Substantia nigra (tissue), 51 donors: ENCODE measurements at places on chromosomes 7 and 10.

GRCh38 chr7:45623740-45624391 is 49.7 kb downstream of the ADCY1 start:
- no peak for DNase-seq

GRCh38 chr7:127413962-127414361 is 21.5 kb upstream of the ZNF800 start:
- no peak for DNase-seq

GRCh38 chr10:107915215-107915610 is 750.7 kb upstream of the SORCS1 start:
- no peak for DNase-seq

DNA sequence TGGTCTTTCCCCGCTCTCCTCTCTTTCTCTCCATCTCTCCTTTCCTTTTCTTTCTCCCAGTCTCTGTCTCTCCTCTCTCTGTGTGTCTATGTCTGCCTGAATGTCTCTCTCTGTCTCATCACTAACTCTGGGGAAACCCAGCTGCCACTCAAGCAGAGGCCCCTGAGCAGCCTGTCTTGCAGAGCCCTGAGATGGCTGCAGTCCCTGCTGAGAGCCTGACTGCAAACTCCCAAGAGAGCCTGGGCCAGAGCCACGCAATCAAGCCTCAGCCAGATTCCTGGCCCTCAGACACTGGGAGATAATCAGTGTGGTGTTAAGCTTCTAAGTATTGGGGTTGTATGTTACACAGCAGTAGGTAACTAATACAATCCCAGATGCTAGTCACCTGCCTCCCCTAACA is 91.5 kb downstream of the PAXIP1 start:
- no peak for DNase-seq

DNA sequence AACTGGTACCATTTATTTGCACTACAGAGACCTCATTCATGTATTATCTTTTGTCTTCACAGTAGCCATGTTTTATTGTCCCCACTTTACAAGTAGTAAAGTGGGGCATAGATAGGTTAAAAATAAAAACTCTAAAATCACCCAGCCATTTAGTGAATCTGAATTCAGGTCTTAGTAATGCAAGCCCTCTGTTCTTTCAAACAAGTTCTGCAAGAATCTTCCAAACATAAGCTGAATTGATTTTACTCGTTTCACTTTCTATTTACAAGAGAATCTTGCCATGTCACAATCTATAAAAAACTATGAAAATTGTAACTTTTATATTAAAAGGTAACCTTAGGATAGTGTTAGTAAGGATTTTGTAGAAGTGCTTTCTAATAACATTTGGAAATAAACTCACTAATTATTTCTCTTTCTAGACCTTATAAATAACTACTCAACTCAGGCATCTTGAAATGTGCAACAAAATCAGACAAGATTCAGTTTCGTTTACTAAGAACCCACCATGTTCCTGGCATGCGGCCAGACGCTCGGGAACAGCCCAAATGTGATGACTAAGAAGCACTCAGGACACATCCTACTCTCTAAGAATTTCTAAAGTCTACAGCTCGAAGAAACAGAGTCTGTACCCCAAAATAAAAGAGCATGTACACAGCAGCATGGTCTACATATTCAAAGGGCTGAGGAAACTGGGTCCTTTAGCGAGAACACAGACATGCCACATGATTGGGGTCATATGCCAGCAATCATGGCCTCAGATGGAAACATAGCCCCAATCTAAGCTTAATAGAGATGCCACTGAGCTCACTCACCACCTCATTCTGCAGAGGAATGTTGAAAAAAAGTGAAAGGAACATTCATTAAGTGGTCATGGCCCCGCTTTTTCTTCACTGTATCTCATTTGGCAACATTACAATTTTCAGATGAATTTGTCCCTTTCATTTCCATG is 167.6 kb downstream of the AMPH start:
- no peak for DNase-seq

DNA sequence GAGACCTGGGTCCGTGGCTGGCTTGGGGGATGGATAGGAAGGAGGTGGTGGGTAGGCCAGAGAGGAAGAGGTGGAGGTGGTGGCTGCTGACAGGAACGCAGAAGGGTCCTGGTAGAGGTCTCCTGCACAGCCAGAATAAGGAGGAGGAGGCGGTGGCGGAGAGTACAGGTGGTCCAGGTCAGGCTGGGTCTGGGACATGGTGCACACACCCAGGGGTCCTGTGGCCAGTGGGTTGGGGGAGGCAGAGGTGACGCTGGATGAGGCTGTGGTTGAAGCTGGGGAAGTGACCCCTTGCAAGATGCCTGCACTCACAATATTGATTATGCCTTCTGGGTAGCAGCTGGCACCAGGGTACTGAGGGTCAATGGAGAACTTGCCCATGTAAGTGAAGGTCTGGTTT is 2.2 kb downstream of the EGR2 start:
- no peak for DNase-seq

DNA sequence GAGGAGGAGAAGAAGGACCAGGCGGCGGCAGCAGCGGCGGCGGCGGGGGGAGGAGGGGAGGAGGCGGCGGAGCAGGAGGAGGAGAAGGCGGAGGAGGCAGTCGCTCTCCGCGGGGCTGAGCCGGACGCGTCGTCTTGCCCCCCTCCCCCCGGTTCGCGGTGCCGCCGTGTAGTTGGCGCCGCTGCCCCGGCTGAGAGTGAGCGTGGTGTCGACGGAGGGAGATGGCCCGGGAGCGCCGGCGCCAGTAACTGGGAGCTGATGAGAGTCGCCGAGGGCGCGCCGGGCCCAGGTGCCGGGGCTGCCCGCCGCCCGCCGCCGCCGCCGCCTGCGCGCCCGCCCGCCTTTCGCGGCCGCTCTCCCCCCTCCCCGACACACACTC is 257 bp downstream of the WAC start:
- DNase-seq = no peak

DNA sequence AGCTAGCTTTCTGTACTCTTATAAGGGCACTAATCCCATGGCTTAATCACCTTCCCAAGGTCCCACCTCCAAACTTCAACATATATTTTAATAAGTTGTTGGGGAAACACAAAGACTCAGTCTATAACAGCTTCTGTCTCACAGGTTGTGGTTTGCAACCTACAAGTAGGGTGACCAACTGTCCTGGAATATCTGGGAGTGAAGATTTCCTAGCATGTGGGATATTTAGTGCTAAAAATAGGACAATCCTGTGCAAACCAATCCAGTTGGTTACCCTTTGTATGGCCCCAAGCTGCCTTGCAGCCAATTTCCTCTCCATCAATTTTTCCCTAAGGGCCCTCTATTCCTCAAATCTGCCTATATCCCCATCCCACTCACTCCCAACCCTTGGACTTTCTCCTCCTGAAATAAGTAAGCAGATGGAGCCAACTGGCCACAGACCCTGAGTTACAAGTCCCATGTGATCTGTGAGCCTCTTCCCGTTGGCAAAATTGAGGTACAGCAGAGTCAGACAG is 82.3 kb downstream of the FAM13C start:
- DNase-seq = no peak

GRCh38 chr10:11161096-11161495 is 143.4 kb downstream of the CELF2 start:
- no peak for DNase-seq

- DNase-seq = no peak
Observed at GRCh38 chr10:126157189-126157588, 231.1 kb downstream of the ADAM12 start.

DNA sequence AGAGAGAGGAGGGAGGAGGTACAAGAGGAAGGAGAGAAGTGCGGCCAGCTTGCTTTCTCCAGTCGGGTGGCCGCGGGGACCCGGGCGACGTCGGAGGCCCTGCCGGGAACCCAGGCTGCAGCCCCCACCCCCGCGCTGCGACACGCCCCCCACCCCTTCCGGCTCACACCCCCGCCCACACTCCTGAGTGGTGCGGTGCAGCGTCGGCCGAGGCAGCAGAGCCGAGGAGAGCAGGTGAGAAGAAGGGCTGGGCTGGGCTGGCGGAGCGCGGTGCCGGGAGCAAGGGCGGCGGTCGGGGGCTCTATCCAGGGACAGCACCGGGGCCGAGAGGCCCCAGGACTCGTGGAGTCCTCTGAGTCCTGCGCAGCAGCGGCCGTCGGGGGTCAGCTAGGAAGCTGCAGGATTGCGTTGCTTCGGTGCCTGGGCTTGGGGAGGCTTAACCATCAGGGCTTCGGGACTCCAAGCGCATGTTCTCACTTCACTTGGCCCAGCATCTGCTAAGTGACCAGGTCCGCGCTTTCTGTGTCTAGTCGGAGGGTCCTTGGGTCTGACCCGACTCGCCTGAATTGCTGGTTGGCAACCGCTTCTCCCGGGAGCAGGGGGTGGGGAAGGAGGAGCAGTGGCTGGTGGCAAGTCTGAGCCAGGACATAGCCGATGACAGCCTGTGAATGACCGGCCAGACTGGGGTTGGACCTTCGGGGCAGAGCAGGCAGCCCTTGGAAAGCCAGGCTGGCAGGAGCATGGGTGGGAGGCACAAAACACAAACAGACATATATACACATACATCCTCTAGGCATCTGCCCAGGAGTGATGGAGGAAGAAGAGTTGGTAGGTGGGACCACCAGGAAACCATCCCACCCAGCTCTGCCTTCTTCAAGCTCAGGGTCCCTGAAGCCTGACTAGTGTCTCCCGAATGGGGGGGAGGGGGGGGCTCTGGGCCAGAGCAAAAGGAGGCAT is 683 bp downstream of the CHAT start:
- DNase-seq = no peak

DNA sequence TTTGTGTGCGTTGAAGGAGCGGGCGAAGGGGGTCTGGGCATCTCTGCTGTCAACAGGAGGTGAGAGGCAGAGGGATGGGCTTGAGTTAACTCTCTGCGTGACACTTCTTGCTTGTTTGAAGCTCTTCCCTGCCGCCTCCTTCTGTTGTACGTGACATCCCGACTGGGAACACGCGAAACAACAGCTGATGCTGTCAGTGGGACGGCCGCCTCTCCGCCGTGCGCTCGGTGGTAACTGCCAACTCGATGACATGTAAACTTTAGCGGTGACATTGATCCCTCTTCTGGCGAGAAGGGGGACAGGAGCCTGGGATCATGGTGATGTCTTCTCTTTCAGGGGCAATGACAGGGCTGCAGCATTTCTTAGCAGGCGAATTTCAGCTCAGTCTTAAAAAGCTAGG is 394.5 kb downstream of the TYW1 start:
- no peak for DNase-seq

DNA sequence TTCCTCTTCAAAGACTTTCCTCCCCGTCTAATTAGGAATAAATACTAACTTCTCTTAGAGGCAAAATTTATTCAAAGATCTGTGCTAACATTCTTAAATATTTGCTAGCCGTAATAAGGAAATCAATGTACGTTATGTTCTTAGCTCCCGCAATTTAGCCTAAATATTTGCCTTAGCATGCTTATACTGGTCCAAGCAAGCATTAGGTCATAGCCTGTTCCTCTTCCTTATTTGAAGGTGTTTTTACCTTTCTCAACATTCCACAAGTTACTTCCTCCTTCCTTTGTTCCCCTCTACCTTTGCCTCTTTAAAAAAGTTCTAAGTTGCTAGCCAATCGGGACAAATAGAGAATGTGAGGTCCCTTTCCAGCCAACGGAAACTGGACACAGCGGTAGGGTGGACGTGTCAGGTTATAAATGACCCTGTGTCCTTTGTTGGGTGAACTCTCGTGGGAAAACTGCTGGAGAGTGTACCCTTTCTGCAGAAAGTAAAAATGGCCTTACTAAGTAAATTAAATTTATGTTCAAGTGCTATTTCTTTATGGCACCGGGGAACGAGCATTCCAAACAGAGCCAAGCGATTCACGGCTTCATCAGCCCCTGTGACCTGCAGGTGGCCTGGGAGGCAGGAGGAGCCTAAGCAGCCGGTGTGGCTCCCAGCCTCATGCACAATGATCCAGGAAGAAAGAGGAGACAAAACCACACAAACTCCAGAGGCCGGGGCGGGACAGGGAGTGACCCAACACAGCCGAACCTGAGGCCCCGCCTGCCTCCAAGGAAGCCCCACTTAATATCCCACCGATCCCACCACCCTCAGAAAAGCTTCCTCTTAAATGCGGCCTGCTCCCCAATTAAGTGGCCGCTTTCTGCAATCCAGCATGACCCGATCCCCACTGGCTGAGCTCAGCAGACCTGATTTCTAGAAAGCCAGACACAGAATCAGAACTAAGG is 67.0 kb downstream of the ZRANB1 start:
- DNase-seq = no peak

DNA sequence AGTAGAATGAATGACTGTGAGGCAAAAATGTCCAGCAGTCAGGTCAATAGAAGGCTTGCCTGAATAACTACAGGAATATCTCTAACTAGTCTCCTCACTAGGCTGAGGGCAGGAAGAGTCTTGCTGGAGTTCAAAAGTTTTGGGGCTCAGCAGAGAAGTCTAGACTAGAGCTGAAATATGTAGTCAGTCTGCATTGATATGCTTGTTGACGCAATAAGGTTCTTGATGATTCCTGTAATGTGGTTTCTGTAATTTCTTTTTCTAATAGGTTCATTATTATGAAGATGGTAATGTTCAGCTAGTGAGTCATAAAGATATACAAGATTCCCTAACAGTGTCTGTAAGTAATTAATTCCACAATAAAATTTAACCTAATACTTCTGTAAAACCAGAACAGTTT is 41.5 kb upstream of the ST7 start:
- DNase-seq = no peak

DNA sequence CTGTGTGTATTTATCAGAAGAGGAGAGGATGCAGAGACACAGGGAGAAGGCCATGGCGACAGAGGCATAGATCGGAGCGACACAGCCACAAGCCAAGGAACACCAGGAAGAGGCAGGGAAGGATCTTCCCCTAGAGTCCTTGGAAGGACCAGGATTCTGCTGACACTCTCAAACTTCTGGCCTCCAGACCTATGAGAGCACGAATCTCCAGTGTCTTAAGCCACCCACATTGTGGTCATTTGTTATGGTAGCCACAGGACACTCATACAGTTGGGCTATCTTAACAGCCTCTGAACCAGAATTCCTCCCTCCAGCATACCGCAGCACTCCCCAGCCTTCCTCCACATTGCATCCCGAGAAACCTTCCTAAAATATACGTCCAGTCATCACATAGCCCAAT is 367.0 kb upstream of the MGMT start:
- no peak for DNase-seq

DNA sequence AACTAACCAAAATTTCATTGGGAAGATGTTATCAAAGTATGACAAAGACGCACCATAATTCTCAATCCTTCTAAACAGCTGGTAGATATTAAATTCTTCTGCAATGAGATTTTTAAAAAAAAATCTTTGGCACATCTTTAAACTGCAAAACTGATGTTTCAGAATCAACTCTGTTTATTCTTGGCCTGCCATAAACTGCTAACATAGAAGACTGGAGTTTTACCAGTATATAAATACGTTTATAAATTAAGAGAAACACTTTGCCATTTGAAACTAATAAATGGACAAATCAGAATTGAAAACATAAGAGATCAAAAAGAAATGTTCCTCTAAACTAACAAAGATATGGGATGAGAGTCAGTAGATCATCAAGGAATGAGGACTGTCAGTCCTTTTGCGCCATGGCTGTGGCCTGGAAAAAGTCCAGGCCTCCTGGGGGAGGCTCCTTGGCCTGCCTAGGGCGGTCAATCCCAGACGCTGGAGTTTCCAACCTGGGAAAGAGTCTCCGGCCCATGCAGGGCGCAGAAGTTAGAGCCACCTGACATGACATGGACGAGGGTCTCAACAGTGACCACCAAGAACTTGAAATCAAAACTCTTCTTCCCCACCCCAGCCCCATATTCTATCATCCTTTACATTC is 34.2 kb upstream of the NEBL start:
- no peak for DNase-seq
